ENCODE measurements at places on chromosomes 16 and 17. TPM values are rescaled to one million over a fixed set of nuclear protein-coding genes. Genes with fewer than 3 reads are reported as not detected.

GNG13 gene
- not detected for total RNA-seq

C16orf96 gene
- total RNA-seq, result not detected

KRTAP3-2 gene
- total RNA-seq, result not detected

KRTAP4-1 gene
- total RNA-seq, result not detected

ACSM2A gene
- not detected for total RNA-seq

MFAP4 gene
- not detected for total RNA-seq

EVI2B gene
- total RNA-seq, result 18.5 TPM

ARHGAP44 gene
- total RNA-seq, result 0.48 TPM

USP36 gene
- 139 TPM for total RNA-seq

TBX2 gene
- not detected for total RNA-seq

CTF1 gene
- total RNA-seq, result 0.15 TPM

GLOD4 gene
- 59.0 TPM for total RNA-seq

CBFA2T3 gene
- 0.19 TPM for total RNA-seq

RSKR gene
- 25.5 TPM for total RNA-seq

AATK gene
- 2.4 TPM for total RNA-seq

SEPTIN12 gene
- not detected for total RNA-seq

CPPED1 gene
- 27.5 TPM for total RNA-seq

GPR179 gene
- total RNA-seq, result 0.26 TPM

TMEM92 gene
- total RNA-seq, result not detected

HBA2 gene
- not detected for total RNA-seq

TMEM114 gene
- total RNA-seq, result not detected

FNDC8 gene
- total RNA-seq, result not detected

CLEC3A gene
- not detected for total RNA-seq

DNAH2 gene
- not detected for total RNA-seq

PRDM7 gene
- not detected for total RNA-seq

SMARCE1 gene
- 82.1 TPM for total RNA-seq

SLC5A10 gene
- not detected for total RNA-seq

NPIPA3 gene
- total RNA-seq, result 0.74 TPM

ACE gene
- total RNA-seq, result 0.61 TPM

CCL4 gene
- total RNA-seq, result 26.1 TPM

KRT9 gene
- not detected for total RNA-seq

RILP gene
- total RNA-seq, result 2.4 TPM

GRIN2C gene
- total RNA-seq, result 0.65 TPM

ETV4 gene
- total RNA-seq, result 0.61 TPM

PER1 gene
- 52.0 TPM for total RNA-seq

ADAP2 gene
- 2.1 TPM for total RNA-seq

ENGASE gene
- 26.9 TPM for total RNA-seq

NACA2 gene
- total RNA-seq, result not detected

CLDN6 gene
- not detected for total RNA-seq

TSPOAP1 gene
- total RNA-seq, result 107 TPM
